Cortex of kidney (tissue), 1 donor: ENCODE measurements at places on chromosomes 2 and 18.

- no peak for DNase-seq
Measured at GRCh38 chr2:165877565-165878550, 75.7 kb downstream of the TTC21B start.

GRCh38 chr18:7733642-7734041 lies 166.5 kb downstream of the PTPRM start:
- no peak for DNase-seq

DNA sequence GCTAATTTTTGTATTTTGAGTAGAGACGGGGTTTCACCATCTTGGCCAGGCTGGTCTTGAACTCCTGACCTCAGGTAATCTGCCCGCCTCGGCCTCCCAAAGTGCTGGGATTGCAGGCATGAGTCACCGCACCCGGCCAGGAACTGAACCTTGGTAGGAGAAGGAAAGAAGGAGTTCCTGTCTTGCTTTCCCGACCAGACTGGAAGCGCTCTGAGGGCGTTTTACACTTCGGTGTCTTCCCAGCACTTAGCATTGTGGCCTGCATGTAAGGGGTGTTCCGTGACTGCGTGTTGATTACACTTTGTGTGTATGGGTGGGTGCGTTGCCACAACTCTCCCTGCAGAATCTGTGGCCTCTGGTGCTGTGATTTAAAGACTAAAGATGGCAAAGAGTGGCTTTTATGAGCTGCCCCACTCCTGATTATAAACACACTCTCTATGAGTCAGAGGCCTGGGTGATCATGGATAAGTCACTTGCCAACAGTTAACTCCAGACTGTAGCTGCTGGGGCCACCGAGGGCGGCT lies 46.0 kb downstream of the ODC1 start:
- DNase-seq, result no peak

- DNase-seq, result no peak
Measured at GRCh38 chr2:128736689-128737545, 418.2 kb upstream of the HS6ST1 start.

DNA sequence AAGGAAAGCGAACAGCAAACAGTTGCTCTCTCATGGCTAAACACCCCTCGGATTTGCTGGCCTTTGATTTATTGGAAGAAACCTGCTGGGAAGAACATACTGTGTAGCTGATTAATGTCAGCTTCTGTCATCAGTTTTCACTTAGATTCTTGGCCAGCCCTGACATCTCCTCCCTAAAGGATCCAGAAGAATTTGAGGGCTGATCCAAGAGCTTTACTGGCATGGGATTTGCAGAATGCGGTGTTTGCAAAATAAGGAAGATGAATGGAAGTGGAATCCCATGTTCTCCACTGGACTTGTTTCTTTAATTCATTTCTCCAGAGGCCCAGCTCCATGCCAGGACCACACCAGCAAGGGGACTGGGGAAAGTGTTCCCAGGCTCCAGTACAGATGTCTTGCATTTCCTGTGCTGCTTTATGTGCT lies 80.5 kb downstream of the RDH14 start:
- no peak for DNase-seq
